ENCODE measurements at places on chromosomes 5 and 9. TPM values are rescaled to one million over a fixed set of nuclear protein-coding genes. Genes with fewer than 3 reads are reported as not detected.

The SV2C gene
- not detected for total RNA-seq

The BNIP1 gene
- total RNA-seq: 23.9 TPM

The SH3RF2 gene
- 1.2 TPM for total RNA-seq

The NXNL2 gene
- total RNA-seq: 1.3 TPM

The TNC gene
- 457 TPM for total RNA-seq

The PLEKHG4B gene
- not detected for total RNA-seq

The PFN3 gene
- total RNA-seq: not detected

The LCN2 gene
- total RNA-seq: not detected

The C9orf153 gene
- total RNA-seq: 0.51 TPM

Measured in fibroblast of lung (primary cell).